Activated CD4-positive, alpha-beta memory T cell treated with anti-CD3 and anti-CD28 coated beads for 36 hours (primary cell): ENCODE measurements at places on chromosomes 6 and 20. TPM values are rescaled to one million over a fixed set of nuclear protein-coding genes. Genes with fewer than 3 reads are reported as not detected.

LINC00237 gene
- total RNA-seq, result not detected

GNRH2 gene
- total RNA-seq, result 17.3 TPM

ATG5 gene
- 29.2 TPM for total RNA-seq

ZNF451 gene
- total RNA-seq, result 41.4 TPM

DNA sequence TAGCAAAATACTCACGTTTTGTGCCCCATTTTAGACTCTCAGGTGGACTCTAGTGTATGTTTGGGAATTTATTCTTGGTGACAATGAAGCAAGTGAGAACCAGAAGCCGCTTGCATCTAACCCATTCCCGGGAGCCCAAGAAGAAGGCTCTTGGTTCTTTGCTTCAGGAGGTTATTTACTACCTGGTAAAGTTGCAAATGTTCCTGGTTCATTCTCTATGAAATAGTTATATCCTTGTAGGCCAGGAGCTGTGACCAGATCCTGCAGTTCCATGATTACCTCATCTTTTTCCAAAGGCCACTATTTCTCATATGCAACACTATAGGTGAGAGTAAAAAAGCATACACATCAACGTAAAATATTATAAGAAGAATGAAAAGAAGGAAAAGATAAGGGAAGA, 60.9 kb upstream of the FABP7 start:
- DNase-seq, result no peak

GRCh38 chr6:414447-414846, 22.9 kb downstream of the IRF4 start:
- no peak for DNase-seq

DNA sequence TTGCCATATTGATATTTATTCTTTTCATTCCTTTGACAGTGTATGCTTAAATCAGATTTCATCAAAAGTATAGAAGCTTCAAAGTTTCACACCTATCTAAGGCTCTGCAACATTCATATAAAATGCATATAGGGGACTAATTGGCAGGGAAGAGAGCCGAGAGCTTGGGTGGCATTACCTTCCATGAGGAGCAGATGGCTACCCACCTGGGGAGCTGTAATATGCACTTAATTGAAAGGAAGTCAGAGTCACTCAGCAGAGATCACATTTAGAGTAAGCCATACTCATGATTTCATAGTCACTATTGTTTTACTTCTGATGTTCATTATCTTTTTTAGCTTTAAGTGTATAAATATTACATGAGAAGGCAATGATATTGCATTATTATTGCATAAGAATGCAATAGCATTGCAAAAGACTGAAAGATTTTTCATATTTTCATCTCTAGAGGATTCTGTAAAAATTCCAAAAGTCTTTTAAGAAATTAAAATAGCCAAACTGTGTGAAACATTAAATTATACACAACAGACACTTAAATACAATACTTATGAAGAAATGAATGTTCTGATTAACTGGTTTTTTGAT, 1305.2 kb downstream of the EPHA7 start:
- DNase-seq, result no peak

GRCh38 chr6:56145616-56146015, 101.8 kb downstream of the COL21A1 start:
- DNase-seq, result no peak

DNA sequence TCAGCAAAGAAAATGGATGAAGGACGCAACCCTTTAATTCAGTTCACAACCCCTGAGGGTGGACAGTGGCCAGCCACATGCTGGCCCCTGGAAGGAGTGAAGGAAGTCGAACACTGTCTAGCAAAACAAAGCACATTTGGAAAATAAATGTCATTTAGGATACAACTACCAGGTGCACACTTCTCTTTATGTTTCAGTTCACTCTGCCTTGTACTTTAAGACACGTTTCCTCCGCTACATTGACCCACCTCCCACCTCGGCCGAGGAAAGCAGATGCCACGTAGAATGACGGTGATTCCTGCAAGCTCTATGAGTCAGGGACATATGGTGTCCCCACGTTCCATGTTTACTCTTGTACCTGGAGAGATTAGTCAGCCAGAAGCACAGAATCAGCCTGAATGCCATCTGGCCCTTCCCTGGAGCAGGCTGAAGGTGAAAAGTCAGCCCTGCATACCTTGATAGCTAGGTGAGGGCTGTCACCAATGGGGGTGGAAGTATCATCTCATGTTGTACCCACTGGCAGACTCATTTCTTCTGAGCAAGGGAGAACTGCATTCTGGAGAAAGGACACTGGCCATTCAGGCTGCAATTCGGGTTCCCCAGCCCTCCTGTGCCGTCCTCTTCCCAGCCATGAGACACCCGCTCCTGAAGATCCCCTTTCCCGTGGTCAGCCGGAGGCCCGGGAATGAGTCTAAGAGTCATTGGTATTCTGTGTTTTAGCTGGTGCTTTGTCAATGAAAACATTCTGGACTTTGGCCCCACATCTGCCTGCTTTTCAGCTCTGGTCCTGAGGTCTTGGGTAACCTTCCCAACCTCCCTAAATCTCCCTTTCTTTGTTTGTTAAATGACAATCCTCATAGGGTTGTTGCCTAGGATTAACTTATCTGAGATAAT, 60.6 kb downstream of the FOXA2 start:
- no peak for DNase-seq

DNA sequence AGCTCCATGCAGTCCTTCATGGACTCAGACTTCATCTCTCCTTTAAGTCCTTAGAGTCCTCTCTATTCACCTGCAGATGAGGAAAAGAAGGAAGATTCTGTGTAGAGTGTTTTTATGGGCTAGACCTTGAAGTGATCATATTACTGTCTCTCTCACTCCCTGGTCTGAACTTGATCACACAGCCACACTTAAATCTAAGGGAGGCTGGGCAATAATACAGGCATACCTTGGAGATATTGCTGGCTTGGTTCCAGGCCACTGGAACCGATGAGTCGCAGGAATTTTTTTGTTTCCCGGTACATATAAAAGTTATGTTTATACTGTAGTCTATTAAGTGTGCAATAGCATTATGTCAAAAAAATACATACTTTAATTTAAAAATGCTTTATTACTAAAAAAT, 59.2 kb upstream of the FOXO3 start:
- no peak for DNase-seq

DNA sequence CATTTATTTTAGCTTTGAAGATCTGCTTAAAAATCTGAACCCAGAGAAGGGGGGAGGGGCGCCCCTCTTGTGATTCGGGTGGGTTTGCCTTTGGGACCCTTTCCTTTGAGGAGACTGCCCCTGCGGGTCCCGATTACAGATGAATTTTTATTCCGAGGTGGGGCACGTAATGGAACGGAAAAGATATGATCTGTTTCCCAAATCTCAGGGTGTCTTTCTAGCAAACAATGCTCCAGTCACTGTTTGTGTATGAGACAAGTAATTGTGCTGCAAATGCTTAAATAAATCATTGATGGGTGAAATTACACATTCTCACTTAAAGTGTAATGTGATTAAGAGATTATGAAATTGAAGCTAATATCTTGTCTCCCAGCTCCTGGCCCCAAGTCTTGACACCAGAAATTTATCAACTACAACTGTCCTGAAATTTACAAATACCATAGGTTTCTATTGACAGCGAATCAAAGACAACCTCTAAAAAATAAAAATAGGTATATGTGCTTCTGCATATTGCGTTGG, 30.7 kb downstream of the TFAP2A start:
- no peak for DNase-seq

GRCh38 chr6:15025446-15025845, 220.4 kb upstream of the JARID2 start:
- no peak for DNase-seq

DNA sequence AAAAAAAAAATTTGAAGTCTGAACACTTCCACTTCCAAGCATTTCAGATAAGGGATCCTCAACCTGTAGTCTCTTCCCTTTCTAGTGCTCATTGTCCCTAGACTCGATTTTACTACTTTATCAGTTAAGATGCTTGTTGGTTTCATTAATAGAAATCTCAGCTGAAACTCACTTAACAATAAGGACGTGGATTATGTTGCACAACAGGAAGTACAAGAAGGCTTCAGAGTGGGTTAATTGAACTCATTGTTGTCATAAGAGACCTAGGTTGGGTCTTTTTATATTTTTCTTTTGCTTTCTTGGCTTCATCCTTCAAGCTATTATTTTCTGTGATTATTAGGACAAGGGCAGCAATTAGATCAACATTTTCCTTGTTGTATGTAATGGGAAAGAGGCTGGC, 175.2 kb downstream of the CDKAL1 start:
- DNase-seq, result no peak
